ENCODE measurements at places on chromosomes 13 and 19.
A peak's percentile ranks its signal among the peaks of the same experiment; 100 is the strongest.

- no peak for DNase-seq
These were observed 776.9 kb downstream of the GPC5 start for GRCh38 chr13:92175330-92175729.

- no peak for DNase-seq
These were observed 842.7 kb upstream of the SLC10A2 start for GRCh38 chr13:103908911-103909310.

GRCh38 chr13:85567909-85568308, 231.3 kb downstream of the SLITRK6 start:
- DNase-seq, result no peak

GRCh38 chr19:370641-371330, 26.2 kb upstream of the MIER2 start:
- DNase-seq, result no peak

DNA sequence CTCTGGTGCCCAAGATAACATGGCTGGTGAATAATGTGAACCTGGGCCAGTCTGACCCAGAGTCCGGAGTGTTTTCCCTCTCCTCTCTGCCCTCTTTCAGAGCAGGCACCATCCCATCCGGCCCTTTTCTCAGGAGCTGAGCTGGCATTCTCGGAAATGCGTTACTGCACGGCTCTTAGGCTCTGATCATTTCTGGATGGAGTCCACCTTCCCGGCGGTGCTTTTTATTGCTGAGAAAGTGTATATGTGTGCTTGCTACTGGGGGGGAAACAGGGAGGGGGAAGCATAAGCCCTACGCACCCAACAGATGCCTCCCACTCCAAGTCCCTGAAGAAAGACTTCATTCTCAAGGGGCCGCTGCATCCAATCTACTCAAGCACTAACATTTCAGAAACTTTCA, 6.6 kb downstream of the CACNA1A start:
- DNase-seq, result no peak

DNA sequence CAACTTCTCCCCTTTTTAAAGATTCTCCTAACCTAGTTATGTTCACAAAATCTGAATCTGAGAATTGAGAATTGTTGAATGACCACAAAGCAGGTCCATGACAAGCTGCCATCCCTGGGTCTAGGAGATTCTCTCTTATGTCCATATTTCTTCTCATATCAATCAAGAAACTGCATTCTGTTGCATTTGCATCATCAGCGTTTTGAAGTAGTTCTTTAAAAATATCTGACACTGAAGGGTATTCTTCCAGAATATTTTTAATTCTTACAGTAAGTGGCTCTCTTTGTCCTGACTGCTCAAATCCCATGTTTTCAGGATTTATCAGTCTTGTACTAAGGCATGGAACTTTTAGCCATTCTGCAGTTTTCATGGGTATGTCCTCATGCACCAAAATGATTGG, 94.3 kb downstream of the SACS start:
- no peak for DNase-seq

- DNase-seq, result no peak
These were observed 1.6 kb upstream of the MRI1 start for GRCh38 chr19:13762635-13763235.

DNA sequence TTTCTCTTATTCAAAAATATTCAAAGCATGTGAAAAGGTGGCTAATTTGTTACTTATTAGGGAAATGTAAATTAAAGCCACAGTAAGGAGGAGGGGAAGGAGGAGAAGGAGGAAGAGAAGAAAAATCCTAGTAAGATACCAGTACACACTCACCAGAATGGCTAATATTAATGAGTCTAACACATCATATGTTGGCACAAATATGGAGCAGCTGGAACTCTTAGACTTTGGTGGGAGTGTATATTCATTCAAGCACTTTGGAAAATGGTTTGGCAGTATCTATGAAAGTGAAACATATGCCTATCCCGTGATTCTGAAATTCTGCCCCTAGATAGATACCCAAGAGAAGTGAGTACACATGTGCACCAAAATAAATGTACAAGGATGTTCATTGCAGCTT, 38.1 kb upstream of the RGCC start:
- DNase-seq, result no peak

GRCh38 chr13:98772794-98773452, 20.5 kb upstream of the SLC15A1 start:
- no peak for DNase-seq

- DNase-seq, result no peak
These were observed 4.9 kb upstream of the SGCG start for GRCh38 chr13:23175920-23176319.

GRCh38 chr13:50200988-50201387, 185.7 kb downstream of the KCNRG start:
- no peak for DNase-seq

- no peak for DNase-seq
These were observed 4.2 kb upstream of the PKN1 start for GRCh38 chr19:14428882-14429416.

DNA sequence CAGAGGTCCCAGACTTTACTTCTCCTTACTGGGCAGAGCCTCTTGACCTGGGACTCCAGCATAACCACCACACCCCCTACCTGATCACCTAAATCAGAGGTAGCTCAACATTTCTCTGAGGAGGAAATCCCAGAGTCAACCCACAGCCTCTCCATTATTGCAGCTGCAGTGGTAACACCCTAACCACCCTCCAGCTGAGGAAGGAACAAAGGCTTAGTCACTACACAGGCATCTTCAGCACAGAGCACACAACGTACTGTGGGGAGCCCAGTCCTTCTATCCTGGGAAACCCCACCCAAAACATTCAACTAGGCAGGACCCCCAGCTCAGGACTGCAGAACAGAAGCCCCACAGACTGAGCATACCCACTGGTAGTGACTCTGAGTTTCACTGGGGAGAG, 824.7 kb upstream of the SLITRK5 start:
- no peak for DNase-seq

- no peak for DNase-seq
These were observed 39.4 kb upstream of the DACH1 start for GRCh38 chr13:71906448-71906847.

DNA sequence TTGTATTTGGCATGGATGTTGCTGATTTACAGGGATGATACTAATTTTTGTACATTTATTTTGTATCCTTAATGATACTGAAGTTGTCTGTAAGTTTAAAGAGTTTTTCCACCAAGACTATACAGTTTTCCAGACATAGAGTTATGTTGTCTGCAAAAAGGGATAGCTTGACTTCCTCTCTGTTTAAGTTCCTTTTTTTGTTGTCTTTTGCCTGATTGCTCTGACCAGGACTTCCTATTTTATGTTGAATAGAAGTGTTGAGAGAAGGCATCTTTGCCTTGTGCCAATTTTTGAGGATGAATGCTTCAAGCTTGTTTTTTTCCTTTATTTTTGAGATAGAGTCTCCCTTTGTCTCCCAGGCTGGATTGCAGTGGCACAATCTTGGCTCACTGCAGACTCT, 36.8 kb upstream of the ZNF681 start:
- no peak for DNase-seq

- no peak for DNase-seq
These were observed 186.2 kb downstream of the POSTN start for GRCh38 chr13:37412241-37412921.

GRCh38 chr19:4473763-4474513, 1.8 kb downstream of the HDGFL2 start:
- DNase-seq, result no peak

DNA sequence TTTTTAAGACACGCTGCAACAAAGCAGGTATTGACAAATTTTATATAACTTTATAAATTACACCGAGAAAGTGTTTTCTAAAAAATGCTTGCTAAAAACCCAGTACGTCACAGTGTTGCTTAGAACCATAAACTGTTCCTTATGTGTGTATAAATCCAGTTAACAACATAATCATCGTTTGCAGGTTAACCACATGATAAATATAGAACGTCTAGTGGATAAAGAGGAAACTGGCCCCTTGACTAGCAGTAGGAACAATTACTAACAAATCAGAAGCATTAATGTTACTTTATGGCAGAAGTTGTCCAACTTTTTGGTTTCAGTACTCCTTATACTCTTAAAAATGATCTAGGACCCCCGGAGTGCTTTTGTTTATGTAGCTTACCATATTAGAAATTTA, 1.2 kb downstream of the BRCA2 start:
- no peak for DNase-seq

DNA sequence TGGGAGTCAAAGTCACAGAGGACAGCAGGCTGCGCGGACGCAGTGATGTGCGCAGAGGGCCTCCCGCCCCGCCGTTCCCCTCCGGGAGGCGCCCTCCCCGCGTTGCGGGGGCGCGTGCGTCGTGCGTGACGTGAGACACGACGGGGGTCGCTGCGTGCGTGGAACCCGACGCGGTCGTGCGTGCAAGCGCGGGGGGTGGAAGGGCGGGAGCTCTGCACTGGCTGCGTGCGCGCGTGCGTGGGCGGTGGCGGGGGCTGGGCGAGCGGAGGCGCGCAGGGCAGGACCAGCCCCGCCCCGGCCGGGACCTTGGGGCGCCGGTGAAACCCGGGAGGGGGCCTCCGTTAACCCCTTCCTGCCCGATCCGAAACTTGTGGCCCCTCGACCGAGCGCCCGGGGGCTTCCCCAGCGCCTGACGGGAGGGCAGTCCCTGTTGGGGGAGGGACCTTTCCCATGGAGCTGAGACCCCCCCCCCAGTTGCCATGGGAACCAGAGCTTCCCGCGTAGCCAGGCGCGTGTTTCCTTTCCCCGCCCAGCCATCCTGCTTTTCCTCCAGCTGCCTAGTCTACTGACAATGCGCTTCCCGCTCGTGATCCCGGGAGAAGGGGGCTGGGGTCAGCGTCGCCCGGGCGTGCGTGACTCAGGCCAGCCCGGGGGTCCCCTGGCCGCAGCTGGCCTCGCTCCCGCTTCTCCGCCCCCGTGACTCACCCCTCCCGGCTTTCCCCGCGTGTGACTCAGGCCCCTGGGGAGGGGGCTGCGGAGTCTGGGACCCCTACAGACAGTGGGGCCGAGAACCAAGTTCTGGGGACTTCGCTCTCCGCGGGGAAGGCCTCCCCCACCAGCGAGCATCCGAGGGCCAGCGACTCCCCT, 7.3 kb upstream of the HOOK2 start:
- peak; percentile 67 for DNase-seq

GRCh38 chr13:21696865-21697448, 26.1 kb downstream of the FGF9 start:
- no peak for DNase-seq

DNA sequence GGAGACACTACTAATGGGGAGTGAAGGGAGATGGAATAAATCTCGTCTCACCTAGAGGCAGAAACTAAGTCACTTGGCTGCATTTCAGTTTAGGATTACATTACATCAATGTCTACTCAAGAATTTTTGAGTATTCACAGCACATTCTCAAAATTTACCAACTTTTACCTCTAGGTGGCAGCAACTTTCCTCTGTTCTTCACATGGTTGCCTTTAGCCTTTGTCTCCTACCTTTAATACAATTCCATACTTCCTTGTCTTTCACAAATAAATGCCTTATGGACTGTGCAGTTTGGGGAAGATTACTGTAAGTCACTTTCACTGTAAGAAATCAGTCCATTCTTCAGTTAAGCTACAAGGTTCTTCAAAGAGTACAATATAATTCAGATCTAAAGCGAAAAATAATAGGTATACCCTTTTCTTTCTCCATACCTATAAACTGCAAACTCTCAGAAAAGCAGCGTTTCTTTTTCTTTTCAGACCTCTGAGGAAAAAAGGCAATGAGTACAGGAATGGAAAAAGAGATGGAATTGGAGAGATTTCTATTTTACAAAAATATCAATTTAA, 379.4 kb downstream of the KLF12 start:
- no peak for DNase-seq

DNA sequence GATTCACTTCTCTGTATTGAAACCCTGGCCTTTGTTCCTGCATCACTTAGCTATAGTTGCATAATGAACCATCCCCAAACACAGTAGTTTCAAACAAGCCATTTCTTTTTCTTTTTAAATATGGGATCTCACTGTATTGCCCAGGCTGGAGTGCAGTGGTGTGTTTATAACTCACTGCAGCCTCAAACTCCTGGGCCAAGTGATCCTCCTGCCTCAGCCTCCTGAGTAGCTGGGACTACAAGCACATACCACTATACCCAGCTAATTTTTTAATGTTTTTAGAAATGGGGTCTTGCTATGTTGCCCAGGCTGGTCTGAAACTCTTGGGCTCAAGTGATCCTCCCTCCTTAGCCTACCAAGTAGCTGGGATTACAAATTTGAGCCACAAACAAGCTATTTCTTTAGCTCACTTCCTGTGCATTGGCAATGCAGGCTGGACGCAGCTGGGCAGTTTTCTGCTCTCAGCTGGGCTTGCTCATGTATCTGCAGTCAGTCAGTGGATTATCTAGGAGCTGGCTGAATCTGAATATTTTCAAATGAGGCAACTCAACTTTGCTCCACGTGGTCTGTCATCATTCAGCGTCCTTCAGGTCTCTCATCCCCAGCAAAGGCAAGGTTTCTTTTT, 49.5 kb upstream of the SIN3B start:
- no peak for DNase-seq

DNA sequence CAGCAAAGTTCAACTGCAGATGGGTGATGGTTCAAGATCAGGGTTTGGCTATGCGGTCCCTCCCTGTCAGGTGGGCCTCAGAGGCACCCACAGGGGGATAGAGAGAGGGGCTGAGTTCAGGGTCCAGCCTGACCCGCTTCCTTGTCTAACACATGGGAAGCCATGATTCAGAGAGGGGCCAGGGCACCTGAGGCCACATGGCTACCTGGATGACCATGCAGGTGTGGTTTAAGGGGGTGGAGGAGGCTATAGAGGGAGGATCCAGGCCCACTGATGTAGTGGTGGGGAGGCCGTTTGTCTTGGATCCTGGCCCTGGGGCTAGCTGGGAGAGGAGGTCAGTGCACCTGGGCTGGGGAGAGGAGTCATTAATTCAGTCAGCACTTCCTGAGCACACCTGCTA, 56.7 kb downstream of the ZNF536 start:
- DNase-seq, result no peak

- DNase-seq, result no peak
These were observed 757.6 kb downstream of the LIG4 start for GRCh38 chr13:107457686-107458085.
